LHCN-M2 (cell line): ENCODE measurements at places on chromosomes 7 and 10. TPM values are rescaled to one million over a fixed set of nuclear protein-coding genes. Genes with fewer than 3 reads are reported as not detected.

The TRIM74 gene
- total RNA-seq = not detected in 2 replicates

The CCL24 gene
- total RNA-seq = not detected in 2 replicates

The WDR86 gene
- 1.3 TPM in 1 of 2 replicates, not detected in the other for total RNA-seq

GRCh38 chr7:131625817-131626372 is 69.5 kb upstream of the PODXL start:
- peak; percentile 95 for DNase-seq

- DNase-seq = no peak
Observed at GRCh38 chr10:85741626-85742300, 624.8 kb downstream of the GRID1 start.

GRCh38 chr7:73521636-73522104 is 423 bp downstream of the BAZ1B start:
- peak; percentile 57 for DNase-seq
